ENCODE measurements at places on chromosomes 12 and 14.

DNA sequence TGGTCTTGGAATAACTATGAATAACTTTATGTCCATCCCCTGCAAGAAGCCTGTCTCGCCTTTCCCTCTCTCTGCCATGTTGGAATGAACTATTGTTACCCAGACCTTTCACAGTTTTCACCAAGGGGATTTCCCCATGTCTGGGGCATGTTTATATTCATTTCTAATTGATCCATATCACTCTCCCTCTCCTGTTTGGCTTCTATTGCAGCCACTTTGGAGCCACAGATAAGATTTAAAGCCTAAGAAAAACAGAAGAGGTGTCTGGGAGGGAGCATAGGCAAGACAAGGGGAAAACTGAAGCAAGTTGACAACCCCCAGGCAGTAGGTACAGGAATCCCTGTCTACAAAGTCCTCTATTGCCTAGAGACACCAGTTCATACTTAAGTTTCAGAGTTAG lies 41.0 kb upstream of the FOXJ2 start:
- DNase-seq: no peak

GRCh38 chr12:100445081-100445481 lies 28.6 kb upstream of the NR1H4 start:
- no peak for DNase-seq

- no peak for DNase-seq
Observed at GRCh38 chr12:67367843-67368242, 98.7 kb downstream of the CAND1 start.

- no peak for DNase-seq
Observed at GRCh38 chr12:42208574-42208973, 29.5 kb downstream of the YAF2 start.

DNA sequence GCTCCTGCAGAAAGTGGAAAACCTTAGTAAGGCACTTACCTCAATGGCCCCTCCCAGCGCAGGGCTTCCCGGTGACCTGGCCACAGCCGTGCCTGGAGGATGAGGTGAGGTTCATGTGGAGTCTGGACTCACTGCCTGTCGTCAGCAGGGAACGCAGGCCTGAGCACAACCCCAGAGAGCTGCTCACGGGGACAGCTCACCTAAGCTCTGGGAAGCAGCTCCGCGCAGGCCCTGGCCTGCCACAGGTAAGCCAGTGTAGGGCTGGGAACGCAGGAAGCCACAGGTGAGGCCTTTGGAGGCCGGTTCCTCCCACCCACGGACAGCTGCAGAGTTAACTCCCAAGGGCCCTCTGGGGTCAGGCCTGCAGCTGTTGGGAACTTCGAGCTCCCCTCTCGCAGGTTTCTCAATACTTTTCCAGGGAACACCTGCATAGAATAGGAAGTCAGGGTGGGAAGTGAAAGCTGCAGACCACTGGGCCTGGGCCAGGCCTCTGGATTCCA lies 32.7 kb downstream of the ANAPC7 start:
- no peak for DNase-seq

DNA sequence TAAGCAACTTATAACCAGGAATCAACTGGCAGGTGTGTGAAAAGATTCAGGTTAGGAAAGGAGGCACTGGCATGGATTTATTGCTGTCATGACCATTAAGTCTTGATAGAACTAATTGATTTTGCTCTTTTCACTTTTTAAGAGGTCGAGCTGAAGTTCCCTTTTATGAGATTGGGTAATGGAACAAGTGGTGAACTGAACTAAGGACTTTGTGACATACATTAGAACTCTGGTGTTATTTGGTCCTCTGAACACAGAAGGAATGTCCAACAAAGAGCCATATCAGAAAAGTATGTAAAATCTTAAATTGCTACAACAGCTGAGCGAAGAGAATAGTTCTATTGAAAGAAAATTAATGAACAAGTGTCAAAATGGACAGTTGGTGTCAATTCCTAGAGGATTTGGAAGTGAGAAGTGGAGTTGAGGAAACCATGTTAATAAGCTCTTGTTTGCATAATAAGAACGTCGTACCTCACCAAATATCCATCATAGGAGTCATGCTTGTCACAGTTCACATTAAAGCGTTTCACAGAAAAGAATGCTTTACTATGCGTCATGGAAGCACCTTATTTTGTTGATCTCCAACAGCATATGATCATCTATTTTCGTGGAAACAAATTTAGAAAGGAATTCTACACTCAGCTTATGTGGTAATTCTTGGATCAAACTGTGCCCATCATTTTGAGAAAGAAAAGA lies 8.4 kb upstream of the MYF6 start:
- DNase-seq: no peak

GRCh38 chr14:62673014-62673755 lies 372.1 kb downstream of the KCNH5 start:
- no peak for DNase-seq

DNA sequence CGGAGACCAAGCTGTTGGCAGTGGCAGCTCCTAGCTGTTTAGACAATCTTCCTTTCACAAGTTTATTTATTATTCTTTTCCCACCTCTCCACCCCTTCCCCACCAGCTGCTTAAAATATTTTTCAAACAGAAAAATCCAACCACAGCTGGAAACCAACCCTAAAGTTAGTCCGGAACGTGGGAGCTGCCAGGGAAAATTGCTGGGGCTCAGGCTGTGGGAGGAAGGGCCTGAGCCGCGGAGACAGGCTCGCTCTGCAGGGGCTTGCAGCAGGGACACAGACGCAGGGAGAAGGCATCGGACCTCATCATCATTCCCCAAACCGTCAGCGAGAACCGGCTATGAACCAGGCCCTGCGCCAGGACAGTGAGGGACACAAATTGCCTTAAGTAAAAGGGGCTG lies 16.1 kb upstream of the TMEM106C start:
- no peak for DNase-seq

DNA sequence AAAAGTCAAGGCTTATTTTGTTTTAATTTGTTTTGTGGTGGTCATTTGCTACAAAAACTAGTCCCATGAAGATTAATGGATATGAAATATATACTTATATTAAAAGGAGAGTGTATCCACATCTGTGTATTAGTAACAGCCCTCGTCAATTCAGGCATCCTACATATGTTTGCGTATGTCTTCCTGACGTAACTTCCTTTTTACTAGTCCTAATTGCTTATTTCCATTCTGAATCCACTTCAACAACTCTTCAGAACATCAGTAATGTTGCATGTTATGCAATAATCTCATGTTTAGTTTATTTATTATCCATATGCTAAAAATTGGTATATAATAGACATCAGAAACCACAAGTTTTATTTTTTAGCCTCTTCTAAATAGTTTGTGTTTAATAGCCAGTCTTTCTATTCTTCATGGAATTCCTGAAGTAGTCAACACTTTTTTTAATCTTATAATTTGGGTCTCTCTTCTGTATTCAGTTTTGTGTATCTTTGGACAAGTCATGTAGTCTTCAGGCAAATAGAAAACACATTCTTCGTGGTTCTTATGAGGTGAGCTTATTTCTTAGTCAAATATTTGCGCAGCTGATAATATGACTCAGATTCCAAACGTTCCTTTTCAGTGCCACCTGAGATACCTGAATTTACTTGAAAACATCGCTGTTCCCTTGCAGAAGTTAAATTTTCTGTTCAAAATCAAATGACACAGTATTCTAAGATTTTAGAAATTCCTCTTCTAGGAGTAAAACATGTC lies 268.6 kb downstream of the CCDC59 start:
- DNase-seq: no peak

- no peak for DNase-seq
Observed at GRCh38 chr14:28496364-28496763, 270.2 kb upstream of the FOXG1 start.

GRCh38 chr12:5371631-5372030 lies 60.3 kb upstream of the NTF3 start:
- no peak for DNase-seq

- peak; percentile 7 for DNase-seq
Observed at GRCh38 chr14:99731547-99732435, 47.7 kb downstream of the CYP46A1 start.

GRCh38 chr12:48601013-48601756 lies 31.3 kb upstream of the LALBA start:
- DNase-seq: peak; percentile 95

DNA sequence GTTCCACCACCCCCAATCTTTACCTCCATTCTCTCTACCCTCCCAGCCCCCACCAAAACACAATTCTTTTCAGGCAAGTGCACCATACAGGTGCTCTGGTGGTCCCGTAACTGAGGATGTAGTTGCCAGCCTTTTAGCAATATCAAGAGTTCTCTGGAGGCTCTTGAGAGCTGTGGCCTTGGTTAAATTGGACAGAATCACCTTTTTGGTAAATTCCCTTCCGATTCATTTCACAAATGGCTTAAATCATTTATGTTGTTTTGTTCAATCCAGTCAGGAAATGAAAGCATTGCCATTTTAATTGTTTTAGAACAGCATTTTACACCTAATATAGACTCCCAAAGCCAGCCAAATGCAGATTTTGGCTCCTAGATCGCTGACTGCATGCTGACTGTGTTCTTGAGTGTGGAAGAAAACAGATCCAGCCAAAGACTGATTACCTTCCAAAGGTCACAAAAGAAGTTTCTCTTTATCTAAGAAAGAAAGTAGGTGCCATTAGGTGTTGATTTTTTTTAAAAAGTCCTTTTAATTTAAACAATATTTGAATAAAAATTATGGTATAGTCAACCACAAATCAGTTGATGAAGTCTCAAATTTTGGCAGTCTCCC lies 25.6 kb downstream of the CRADD start:
- no peak for DNase-seq

GRCh38 chr12:48545833-48546469 lies 20.5 kb downstream of the OR8S1 start:
- peak; percentile 62 for DNase-seq

DNA sequence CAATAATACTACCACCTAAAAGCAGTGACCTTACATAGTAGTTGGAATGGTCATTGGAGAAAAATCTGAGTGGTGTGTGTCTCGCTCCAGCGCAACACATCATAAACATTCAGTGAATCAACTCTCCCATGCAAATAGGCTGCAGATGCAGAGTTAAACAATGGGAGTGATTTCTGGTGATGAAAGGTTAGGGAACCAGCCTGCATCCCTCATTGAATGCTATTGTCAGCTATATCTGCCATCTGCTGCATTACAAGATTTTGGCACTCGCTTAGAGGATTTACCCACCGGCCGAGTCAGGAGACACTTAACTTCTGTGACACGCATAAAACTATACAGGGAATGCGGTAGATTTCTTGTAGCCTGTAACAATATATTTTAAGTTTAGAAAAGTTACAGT lies 900.9 kb downstream of the FLRT2 start:
- no peak for DNase-seq

- DNase-seq: no peak
Observed at GRCh38 chr12:6923851-6924250, 3.9 kb upstream of the ATN1 start.

DNA sequence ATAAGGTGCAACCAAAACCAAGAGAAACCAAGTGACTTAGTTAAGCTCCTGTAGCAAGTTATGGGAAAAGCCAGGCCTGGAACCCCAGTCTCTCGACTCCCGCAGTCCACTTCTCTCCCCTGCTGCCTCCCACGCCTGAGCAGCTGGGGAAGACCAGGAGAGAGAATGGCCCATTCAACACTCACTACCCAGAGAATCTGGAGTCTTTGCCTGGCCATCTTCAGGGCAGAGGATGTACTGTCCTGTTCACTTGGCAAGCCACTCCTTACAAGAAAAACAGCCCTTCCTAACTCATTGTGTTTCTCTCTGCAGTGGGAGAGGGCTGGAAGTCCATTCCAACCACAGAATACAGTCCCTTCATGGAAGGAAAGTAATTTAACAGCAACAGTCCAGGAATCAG lies 1.8 kb downstream of the PITPNM2 start:
- DNase-seq: no peak

- no peak for DNase-seq
Observed at GRCh38 chr14:89736881-89737280, 217.6 kb downstream of the EFCAB11 start.

GRCh38 chr12:54935235-54935951 lies 49.2 kb downstream of the TESPA1 start:
- no peak for DNase-seq

DNA sequence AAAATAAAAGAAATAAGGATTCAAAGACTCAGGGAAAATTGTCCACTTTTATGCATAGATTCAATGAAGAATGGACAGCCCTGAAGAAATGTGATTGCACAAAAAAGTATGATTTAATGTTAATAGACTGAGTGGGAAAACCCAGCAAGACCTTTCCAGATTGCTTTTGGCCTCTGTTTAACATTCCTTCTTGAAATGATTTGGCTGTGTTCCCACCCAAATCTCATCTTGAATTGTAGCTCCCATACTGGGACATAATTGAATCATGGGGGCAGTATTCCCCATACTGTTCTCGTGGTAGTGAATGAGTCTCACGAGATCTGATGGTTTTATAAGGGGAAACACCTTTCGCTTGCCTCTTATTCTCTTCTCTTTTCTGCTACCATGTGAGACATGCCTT lies 1316.9 kb upstream of the SEL1L start:
- DNase-seq: no peak

DNA sequence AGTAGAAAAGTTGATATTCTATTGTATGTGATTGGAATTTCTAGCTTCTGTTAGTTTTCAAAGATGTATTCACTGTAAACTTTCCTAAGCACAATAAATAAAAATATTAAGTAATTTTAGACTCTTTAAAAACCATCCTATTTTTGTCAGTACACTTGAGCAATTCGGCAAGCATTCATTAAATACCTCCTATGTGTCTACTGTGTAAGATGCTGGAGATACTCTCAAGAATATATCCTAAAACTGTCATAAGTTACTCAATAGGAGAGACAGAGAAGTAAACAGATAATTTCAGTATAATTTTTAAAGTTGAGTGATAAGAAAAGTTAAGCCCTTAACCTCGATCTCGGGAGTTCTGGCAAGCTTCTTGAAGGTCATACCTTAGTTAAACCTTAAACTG lies 46.1 kb downstream of the FANCM start:
- DNase-seq: no peak

GRCh38 chr14:34985740-34986139 lies 2.9 kb downstream of the SRP54 start:
- no peak for DNase-seq

DNA sequence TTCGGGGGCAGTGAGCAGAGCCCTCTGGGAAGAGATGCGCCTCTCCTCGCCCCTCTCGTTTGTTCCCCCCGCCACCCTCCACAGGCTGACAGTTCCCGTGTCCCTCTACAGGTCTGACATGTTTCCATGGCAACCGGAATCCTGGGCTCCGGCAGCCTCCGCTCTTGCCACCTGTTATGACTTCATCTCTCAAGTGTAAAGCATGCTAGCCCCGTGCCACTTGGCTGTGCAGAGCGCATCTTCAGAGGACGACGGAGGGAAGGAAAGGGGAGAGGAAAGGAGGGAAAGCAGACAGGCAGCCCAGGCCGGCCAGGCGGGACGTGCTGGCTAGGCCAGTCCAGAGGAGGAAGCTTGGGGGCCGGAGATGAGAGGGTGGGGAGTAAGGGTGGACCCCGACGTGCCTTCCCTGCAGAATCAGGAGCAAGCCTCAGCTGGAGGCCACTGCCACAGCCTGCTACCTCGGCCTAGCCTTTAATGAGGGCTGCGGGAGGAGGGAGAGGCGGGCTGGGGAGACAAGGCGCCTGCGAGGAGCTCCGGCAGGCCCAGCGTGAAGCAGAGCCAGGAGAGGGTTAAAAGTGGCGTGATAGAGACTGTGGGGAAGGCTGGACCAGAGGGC lies 214.3 kb downstream of the DPF3 start:
- no peak for DNase-seq

- DNase-seq: peak; percentile 56
Observed at GRCh38 chr12:95473231-95473883, 595 bp upstream of the METAP2 start.
